ENCODE measurements at places on chromosomes 3 and 15.

GRCh38 chr3:184737641-184738505, 26.0 kb upstream of the MAGEF1 start:
- no peak for DNase-seq

DNA sequence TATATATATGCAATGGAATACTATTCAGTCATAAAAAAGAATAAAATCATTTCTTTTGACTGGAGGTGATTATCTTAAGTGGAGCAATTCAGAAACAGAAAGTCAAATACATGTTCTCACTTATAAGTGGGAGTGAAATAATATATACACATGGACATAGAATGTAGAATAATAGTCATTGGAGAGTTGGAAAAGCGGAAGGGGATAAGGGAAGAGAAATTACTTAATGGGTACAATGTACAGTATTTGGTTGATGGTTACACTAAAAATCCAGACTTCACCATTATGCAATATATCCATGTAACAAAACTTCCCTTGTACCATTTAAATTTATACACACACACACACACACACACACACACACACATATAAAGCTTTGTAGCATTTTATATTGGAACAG, 84.3 kb downstream of the RAP2B start:
- no peak for DNase-seq

GRCh38 chr3:11188231-11188630, 33.9 kb downstream of the HRH1 start:
- DNase-seq: no peak

DNA sequence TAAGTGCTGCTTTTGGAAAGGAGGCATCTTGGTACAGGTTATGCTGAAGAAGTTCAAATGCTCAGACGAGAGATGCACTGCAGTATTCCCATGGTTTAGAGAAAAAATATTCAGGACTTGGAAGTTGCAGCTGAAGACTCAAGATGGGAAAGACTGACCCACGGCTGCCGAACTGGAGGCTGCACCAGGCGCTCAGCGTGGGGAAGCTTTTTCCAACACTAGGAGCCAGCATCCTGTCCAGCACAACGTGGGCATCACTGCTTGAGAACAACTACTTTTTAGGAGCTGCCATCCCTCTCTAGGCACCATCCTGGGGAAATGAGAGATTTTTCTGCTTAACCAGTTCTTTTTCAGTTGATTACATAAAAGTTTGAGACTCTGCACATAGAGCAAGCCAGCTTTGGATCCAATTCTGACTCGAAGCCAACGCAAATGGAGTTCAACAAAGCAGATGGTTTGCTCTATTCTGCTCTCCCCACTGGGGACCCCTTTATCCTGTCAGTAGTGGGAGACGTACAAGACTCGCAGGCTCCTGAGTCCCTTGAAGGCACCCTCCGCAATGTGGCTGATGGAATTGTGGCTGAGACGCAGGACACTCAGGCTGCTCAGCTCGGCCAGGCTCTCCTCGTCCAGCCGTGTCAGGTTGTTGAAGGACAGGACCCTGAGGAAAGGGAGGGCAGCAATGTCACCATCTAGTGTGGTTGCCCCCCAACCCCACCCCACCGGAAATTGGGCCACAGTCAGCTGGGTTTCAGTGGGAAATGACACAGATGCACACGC, 93.8 kb downstream of the LRIG1 start:
- DNase-seq: no peak

DNA sequence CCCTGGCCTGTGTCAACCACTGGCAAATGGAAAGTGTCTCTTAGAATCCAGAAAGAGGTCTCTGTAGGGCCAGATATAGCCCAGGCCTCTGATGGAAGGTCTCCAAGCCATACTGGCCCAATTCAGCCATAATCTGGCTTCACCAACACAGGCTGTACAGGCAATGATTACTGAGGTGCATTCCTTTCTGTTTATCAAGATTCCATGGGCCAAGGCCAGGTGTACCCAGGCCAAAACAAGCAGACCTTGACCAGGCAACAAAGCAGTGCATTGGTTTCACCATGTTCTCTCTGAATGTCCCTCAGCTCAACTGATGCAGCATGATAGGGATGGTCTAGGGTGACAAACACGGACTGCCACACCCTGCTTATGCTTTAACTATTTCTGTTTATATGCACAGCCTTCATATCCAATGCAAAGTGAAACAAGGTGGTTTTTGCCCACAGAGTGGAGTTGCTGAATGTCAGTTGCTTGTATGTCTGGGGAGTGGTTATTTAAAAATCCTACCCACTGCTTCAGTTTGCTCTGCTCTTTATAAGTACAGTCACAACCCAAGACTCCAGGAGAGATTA, 25.2 kb downstream of the CCNL1 start:
- no peak for DNase-seq

DNA sequence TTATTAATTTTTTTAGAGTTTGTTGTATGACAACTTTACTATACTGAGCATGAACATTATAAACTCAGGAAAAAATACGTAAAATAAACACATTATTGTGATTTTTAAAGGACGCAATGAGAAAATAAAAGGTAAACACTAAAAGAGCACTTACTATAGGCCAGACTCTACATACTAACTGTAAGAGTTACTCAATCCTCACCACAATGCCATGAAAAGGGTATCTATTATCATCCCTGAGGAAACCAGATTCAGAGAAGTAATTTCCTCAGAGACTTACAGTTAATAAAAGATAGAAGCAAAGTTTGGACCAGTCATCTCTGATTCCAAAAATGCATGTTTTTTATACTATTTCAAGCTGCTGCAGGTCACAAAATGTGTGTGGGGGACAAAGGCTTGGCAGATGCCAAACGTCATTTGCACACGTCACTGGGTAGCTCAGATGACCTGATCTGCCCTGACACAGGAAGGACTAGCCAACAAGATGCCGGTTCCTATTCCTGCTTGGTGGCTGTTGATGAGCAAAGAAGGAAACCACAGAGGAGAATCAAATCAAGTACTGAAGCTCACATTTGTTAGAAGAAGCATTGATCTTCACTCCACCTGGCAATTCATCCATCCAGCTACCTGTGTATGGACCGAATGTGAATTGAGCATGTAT, 42.3 kb downstream of the KLHL6 start:
- no peak for DNase-seq

DNA sequence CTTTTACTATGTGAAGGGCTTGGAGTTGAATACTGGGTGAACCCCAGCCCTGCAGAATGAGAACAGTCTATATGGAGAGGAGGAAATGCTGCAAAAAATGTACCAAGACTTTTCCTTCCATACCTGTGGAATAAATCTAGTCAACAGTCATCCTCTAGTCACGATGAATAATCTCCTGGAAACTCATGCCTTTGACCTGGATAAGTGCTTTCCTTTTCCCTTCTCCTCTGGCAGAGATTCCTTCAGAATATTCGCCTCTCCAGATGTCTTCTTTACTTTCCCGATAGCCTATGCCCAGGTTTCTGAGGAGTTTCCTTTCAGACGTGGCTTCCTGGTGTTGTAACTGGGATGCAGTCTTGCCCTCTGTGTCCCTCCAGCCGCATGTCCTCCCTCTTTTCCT, 28.1 kb downstream of the CCNL1 start:
- DNase-seq: no peak

DNA sequence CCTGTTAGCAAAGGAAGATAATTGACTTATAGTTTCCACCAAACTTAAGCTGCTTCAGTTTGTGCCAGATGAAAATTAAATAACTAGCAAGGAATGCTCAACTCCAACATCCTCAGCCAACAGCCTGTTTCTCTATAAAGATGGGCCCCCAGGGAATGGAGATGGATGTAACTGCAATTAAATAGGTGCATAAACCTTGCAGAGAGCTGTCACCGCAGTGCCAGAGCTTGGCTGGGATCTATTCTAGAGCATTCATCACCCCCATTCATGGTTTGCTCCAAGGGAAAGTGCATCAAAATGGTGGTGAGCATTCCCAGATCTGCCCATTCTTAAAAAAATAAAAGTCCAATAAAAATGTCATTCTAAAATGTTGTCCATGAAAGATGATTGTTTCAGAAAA, 19.7 kb upstream of the RORA start:
- no peak for DNase-seq

DNA sequence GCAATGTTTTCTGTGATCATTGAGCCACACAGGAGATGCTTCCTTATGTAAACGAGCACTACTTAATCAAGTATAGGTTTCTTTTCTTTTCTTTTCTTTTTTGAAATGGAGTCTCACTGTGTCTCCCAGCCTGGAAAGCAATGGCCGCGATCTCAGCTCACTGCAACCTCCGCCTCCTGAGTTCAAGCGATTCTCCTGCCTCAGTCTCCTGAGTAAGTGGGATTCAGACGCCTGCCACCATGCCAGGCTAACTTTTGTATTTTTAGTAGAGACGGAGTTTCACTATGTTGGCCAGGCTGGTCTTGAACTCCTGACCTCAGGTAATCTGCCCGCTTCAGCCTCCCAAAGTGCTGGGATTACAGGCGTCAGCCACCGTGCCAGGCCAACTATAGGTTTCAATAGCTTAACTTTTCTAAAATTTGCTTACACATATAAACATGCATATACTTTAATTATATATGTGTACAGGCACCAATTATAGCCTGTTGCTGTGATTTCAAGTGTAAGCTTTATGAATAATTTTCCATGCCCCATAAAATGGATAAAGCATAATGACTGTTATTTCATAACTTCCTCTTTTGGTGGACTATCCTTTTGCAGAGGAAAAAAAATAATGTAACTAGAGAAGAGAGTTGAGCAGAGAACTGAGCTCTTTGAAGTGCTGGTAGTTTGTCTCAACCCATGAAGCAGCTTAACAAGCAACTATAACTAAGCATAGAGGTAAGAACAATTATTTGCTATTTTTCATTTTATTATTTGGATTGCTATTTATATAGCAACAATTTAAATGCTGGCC, 24.8 kb upstream of the MBNL1 start:
- DNase-seq: no peak

DNA sequence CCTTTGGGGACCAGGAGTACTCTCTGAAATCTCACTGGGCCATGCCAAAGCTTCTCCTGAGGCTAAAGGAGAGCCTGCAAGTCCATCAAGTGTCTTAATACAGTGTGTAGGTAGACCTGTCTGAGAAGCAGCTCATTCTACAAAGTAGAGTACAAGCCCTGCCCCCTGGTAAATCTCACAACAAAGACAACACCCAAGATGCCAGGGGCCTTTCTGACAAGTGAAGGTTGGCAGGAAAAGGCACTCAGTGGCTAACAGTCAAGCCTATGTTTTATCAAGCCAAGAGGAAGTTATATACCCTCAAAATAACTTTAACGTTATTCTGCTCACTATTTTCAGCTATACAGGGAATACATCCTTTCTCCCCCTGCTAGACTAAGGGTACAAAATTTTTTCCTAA, 58.3 kb downstream of the NMNAT3 start:
- no peak for DNase-seq

GRCh38 chr3:71451060-71451459, 132.5 kb downstream of the FOXP1 start:
- DNase-seq: no peak

GRCh38 chr15:29061746-29062145, 176.0 kb downstream of the APBA2 start:
- no peak for DNase-seq

- no peak for DNase-seq
Observed at GRCh38 chr3:161273589-161274218, 52.6 kb downstream of the NMD3 start.

GRCh38 chr3:1578124-1578806, 485.4 kb downstream of the CNTN6 start:
- no peak for DNase-seq

- DNase-seq: no peak
Observed at GRCh38 chr15:49060710-49061495, 14.7 kb upstream of the SECISBP2L start.

DNA sequence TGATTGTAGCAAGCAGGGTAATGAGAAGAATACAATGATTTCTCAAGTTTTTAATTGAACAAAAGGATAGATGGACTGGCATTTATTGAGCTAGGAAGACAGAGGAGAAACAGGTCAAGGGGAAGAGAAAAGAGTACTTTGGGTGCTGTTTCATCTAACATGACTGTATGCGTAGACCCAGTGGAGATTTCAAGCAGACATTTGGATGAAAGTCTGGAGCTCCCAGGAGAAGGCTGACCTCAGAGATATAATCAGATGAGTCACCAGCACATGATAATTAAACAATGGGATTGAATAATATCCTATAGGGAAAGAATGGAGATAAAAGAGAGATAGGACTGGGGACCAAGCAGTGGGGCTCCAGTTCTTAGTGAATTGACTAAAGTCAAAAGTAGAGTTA, 194.9 kb downstream of the ARRDC4 start:
- no peak for DNase-seq

DNA sequence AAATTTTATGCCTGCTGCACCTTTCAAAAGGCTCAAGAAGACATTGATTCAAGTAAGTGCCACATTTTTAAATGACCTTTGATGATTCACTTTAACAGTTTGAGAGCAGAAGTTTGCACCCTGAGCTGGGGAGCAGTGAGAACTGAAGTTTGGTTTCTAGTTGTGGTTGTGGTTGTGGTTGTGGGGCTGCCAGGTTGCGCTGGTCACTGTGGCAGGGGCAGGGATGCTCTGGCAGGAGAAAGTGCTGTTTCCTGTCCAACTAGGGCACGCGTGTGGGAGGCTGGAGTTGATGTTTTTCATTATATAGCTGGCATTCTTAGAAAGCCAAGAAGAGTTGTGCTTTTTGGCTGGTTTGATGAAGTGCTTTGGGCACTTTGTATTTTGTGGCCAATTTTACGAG, 339.7 kb upstream of the NR2F2 start:
- DNase-seq: no peak

DNA sequence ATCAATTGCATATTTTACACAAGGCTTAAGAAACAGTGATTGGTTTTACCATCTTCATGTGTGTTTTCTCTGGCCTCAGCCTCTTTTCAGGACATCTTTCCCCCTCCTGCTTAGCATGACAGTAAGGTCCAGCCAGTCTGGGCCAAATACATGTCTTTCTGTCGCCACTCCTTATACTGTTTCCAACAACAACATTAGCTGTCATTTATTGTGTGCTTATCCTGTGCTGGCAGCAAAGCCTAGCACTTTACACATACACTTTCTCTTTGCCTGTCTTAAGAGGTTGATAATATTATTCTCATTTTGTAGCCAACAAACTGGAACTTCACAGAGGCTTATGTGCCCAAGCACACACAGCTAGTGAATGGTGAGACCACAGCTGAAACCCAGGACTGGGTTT, 37.8 kb downstream of the B3GALNT1 start:
- no peak for DNase-seq

- no peak for DNase-seq
Observed at GRCh38 chr3:143472731-143473523, 353.4 kb downstream of the CHST2 start.

- no peak for DNase-seq
Observed at GRCh38 chr3:194738254-194739093, 52.8 kb downstream of the FAM43A start.

- DNase-seq: no peak
Observed at GRCh38 chr3:41880387-41880786, 81.5 kb downstream of the ULK4 start.

Data from GM19239 (cell line).